ENCODE measurements at places on chromosomes 16 and 17.

DNA sequence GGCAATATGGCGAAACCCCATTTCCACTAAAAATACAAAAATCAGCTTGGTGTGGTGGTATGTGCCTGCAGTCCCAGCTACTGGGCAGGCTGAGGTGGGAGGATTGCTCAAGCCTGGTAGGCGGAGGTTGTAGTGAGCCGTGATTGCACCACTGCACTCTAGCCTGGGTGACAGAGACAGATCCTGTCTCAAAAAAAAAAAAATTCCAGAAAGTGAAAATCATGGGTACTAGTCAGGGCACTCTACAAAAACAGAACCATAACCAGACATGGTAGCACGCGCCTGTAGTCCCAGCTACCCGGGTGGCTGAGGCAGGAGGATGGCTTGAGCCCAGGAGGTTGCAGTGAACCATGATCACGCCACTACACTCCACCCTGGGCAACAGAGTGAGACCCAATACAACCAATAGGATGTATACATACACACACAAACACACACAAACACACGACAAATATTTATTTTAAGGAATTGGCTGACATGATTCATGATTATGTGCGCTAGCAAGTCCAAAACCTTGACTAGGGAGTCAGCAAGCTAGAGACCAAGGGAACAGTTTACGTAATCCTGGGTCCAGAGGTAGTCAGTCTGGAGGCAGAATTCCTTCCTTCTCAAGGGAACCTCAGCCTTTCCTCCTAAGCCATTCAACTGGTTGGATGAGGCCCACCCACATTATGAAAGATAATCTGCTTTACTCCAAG, 11.6 kb upstream of the GP1BA start:
- no peak for DNase-seq

GRCh38 chr16:15963307-15963910, 14.0 kb downstream of the ABCC1 start:
- DNase-seq = no peak

DNA sequence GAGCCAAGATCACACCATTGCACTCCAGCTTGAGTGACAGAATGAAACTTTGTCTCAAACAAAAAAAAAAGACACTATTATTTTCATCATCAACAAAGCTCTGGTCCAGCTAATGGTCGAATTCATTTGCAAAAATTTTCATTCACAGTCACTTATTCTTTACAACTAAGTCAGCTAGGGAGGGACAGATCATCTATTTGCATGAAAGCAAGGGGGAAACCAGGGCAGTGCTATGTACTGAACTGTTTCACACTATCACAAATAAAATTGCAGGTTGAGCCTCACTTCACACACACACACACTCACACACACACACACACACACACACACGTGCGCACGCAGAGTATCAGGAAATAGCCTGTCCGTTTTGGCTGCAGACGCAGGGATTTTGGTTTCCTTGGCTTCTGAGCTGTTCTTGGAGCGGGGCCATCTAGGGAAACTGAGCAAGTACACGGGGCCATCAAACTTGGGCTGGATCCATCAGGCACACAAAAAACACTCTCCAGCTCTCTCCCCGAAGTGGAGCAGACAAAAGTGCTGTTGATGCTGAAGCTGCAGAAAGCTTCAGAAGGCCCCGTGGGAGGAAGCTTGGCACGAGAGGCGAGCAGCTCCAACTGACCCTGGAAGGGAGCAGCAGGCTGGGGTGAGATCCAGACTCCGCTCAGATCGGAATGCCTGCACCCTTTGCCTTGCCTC, 44.3 kb upstream of the HELZ start:
- DNase-seq = no peak

DNA sequence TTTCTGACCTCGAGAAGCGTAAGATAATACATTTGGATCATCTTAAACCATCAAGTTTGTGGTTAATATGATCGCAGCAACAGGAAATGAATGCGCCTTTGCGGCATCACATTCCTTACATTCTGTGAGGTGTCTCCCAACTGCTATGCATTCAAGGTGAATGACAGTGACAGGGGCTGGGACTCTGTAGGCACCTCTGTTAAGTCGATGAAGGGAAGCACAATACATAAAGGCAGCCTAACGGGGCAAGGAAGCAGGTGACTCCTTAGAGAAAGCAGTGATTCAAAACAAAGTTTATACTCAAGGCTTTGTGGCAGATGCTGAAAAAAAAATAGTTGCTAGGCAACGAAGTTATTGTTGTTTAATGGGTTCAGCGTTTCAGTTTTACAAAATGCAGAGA, 21.6 kb upstream of the EVPL start:
- DNase-seq = no peak

DNA sequence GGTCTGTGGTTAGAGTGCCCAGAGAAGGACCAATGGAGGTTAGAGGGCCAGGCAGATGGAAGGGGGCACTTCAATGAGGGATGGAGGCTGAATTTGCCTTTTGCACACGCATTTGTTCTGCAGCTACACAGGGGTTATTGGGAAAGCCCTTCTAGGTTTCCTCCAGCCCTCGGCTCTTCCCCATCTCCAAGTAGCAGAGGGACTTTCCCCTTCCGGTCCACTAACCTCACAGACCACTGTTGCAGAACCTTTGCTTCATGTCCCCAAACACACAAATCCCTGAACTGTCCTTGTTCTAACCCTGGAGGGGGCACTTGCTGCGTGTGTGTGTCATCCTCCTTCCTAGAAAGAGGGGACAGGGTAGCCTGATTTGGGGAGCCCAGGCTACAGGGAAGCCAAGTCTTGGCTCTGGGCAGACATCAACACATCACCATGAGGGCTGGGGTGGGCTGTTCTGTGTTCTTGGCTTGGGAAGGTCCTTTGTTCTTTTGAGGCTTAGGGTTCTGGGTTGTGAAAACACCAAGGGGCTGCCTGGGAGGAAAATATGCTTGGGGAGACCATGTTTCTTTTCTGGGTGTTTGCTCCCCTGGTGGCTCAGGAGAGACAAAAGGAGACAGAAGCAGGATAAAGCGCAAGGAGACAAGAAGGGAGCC, 7.3 kb upstream of the NR1D1 start:
- peak; percentile 42 for DNase-seq

GRCh38 chr16:67245186-67245585, 2.1 kb downstream of the FHOD1 start:
- DNase-seq = no peak

GRCh38 chr16:75466760-75467159, 2.3 kb upstream of the TMEM170A start:
- DNase-seq = no peak

- no peak for DNase-seq
Observed at GRCh38 chr16:63096857-63097256, 1060.6 kb upstream of the CDH8 start.

- no peak for DNase-seq
Observed at GRCh38 chr17:38942696-38943334, 17.4 kb downstream of the LASP1NB start.

GRCh38 chr17:46011711-46012505, 12.9 kb downstream of the STH start:
- DNase-seq = no peak

Data from CD4-positive, alpha-beta T cell treated with Interleukin-1 beta for 1 hour (primary cell).